HTR-8/SVneo (cell line): ENCODE measurements at places on chromosomes 7 and 10.

- no peak for DNase-seq
Measured at GRCh38 chr10:17655567-17656146, 11.7 kb downstream of the STAM start.

DNA sequence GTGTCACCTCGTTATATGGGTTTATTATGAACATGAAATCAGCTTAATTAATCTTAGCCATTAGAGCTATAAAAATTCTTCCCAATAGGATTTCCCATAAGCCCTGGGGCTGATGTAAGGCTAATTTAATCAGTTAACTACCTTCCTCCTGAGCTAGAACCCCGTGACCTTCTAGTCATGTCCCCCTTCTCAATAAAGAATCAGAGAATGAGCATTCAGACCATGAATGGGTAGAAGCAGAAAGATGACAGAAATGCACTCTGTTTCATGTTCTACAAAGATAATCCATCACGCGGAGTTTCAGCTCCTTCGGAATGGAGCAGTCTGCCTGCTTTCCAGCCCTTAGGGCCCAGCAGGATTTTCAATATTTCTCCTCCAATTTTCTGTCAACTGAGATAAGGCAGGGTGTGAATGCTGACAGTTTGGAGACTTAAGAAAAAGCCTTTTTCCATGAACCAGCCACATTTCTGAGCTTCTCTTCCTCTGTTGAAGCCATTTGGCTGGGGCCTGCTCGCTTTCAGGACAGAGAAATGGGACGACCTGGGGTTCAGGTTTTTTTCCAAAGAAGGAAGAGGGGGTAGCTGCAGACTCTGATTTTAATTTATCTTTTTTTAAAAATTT is 211.0 kb downstream of the NEBL start:
- no peak for DNase-seq

- no peak for DNase-seq
Measured at GRCh38 chr10:75269605-75270004, 33.8 kb upstream of the COMTD1 start.

- no peak for DNase-seq
Measured at GRCh38 chr7:78090616-78091015, 292.0 kb downstream of the PHTF2 start.

DNA sequence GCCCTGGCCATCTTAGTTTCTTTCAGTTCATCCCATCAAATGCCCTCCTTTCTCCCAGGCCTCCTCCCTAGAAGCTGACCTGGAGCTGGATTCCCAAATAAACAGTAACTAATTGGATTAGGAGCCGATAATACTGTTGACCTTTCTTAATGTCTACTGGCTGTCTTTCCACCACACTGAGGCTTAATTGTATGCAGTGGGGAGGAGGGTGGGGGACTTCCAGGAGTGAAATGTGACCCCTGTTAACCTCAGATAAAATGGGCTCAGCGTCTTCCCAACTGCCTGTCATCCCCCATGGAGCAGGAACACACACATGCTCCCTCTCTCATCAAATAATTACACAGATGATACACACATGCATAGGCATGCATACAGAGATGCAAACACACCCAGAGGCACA is 53.7 kb upstream of the LBX1 start:
- no peak for DNase-seq

GRCh38 chr7:44063547-44063893 is 1.8 kb downstream of the PGAM2 start:
- no peak for DNase-seq
